ENCODE measurements at places on chromosomes 3 and 15. TPM values are rescaled to one million over a fixed set of nuclear protein-coding genes. Genes with fewer than 3 reads are reported as not detected.

KBTBD13 gene
- not detected for total RNA-seq

- H3K27ac ChIP-seq, result no peak overlapping the region
- H3K27me3 ChIP-seq, result no peaks in the 10 kb centered on the region
- H3K36me3 ChIP-seq, result peaks cover 31% of the 10 kb centered on the region
- peaks cover 4% of the 10 kb centered on the region for H3K4me1 ChIP-seq
These were observed 64.1 kb downstream of the NIPA2 start for GRCh38 chr15:22902578-22902977.

DNA sequence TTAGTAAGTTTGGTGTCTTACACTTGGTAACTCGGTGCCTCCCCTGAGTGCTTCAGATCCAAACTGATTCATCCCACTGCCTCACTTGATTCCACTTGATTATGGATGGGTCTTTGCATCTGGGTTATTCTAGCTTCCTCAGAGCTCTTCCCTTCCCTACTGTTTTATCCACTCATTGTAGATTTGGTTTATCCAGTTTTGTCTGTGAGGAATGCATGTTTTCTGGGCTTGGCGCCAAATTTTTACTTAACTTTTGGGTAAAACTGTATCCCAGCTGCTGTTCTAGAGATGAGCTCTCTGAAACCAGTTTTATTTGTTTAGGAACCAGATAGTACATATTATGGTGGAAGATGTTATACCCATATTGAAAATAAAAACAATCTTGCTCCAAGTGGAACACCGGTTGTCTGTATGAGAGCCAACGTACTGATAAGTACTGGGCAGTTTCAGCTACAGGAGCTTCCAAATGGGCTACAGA, 20.9 kb downstream of the RAD54L2 start:
- H3K36me3 ChIP-seq, result no peaks in the 10 kb centered on the region
- no peak overlapping the region for H3K27ac ChIP-seq
- no peaks in the 10 kb centered on the region for H3K27me3 ChIP-seq
- peaks cover 3% of the 10 kb centered on the region for H3K4me1 ChIP-seq
- DNase-seq, result no peak

DNA sequence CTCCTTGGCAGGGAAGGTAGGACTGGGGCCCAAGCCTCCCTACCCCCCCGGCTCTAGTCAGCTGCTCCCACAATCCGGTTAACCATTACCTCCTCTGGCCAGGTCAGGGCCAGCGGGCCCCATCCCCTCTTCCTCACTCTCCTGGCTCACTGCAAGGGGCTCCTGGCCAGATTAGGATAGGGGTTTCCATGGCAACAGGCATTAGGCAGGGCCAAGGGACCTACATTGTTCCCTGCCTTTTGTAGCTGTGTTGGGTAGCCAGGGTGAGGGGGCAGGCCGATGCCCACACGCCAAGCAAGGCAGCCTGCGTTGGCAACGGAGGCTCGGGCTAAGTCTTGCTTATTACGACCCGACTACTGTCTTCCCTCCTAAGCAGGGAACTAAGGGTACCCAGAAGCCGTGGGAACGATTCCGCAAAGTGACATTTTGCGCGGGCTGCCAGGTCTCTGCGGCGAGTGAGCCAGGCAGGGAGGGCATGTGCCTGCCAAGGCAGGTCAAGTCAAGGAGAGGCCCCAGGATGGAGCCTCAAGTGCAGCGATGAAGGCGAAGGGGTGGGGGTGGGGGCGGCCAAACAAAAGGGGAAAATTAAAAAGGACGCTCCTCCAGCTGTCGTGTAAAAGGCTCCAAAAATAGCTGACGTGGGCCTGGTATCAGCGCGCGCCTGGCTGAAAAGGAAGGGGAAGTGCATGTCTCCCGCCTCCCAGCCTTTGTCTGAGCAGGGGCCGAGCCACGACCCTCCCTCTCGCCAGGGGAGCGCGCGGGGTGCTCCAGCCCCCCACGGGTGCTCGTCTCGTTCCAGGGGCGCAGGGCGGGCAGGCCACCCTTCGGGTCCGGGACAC, 919 bp downstream of the IDH2 start:
- no peaks in the 10 kb centered on the region for H3K27me3 ChIP-seq
- H3K36me3 ChIP-seq, result no peaks in the 10 kb centered on the region
- peak; percentile 74 for DNase-seq
- H3K4me3 ChIP-seq, result peak overlapping the region; percentile 93
- H3K4me1 ChIP-seq, result peaks cover 46% of the 10 kb centered on the region

GRCh38 chr3:183536238-183536880, 19.1 kb downstream of the KLHL6 start:
- H3K27me3 ChIP-seq, result no peaks in the 10 kb centered on the region
- no peak overlapping the region for H3K4me3 ChIP-seq
- DNase-seq, result no peak
- H3K27ac ChIP-seq, result no peak overlapping the region
- H3K4me1 ChIP-seq, result no peaks in the 10 kb centered on the region
- H3K36me3 ChIP-seq, result no peaks in the 10 kb centered on the region

DNA sequence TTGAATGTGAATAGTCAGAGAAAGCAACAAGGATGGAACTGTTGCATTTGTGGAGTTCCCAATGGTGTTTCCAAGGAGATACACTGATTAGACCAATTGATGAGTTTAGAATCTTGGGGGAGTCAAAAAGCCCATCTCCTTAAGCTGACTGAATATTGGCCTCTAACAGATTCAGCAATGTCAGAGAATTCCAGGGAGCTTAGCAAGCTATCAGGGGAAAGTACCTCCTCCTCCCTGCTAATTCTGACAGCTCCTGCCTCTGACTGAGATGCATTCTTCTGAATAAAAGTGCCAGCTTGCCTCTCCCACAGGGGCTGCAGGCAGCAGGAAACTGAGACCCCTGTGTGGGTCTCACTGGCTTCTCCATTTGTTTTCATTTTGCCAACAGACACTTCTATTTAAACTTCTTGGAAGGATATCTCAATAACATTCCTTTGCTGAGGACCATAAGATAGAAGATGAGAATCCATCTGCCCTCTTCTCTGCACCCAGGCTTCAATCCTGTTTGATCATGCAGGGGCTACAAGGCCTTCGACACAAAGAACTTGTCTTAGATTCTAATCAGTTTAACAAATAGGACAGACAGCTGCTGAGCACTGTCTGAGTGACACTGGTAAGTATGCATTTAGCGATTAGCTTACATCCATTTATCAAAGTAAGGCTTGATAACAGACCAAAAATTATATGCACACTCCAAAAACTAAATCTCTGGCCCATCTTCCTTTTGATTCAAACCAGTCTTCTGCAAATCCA, 1080.8 kb downstream of the TUSC7 start:
- no peaks in the 10 kb centered on the region for H3K27me3 ChIP-seq
- H3K4me3 ChIP-seq, result no peak overlapping the region
- H3K36me3 ChIP-seq, result no peaks in the 10 kb centered on the region
- no peak for DNase-seq
- H3K27ac ChIP-seq, result no peak overlapping the region

- no peak for DNase-seq
- no peak overlapping the region for H3K4me3 ChIP-seq
- no peak overlapping the region for H3K27ac ChIP-seq
- no peaks in the 10 kb centered on the region for H3K4me1 ChIP-seq
These were observed 178.8 kb downstream of the CHST2 start for GRCh38 chr3:143298380-143298779.

- DNase-seq, result no peak
- H3K27ac ChIP-seq, result no peak overlapping the region
- no peak overlapping the region for H3K4me3 ChIP-seq
- H3K4me1 ChIP-seq, result no peaks in the 10 kb centered on the region
These were observed 511.9 kb downstream of the PYDC2 start for GRCh38 chr3:191972714-191973398.

DNA sequence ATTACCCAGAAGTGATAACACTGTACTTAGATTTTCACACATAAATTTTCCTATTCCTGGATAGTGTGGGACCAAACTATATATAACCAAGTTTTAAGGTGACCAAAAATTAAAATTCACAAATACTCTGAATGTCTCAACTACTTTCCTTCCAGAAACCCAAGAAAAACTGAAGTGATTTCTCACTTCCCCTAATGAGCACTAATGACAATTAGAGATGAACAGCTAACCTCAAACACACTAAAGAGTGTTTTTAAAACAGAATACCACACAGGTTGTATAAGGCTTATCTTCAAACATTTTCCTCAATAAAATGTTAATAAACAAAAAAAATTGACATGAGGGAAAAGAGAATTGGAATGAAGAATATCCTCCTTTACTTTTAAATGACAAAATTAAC, 188.2 kb downstream of the ZBTB20 start:
- no peak overlapping the region for H3K27ac ChIP-seq
- H3K4me1 ChIP-seq, result no peaks in the 10 kb centered on the region
- no peak overlapping the region for H3K4me3 ChIP-seq
- H3K36me3 ChIP-seq, result no peaks in the 10 kb centered on the region

DNA sequence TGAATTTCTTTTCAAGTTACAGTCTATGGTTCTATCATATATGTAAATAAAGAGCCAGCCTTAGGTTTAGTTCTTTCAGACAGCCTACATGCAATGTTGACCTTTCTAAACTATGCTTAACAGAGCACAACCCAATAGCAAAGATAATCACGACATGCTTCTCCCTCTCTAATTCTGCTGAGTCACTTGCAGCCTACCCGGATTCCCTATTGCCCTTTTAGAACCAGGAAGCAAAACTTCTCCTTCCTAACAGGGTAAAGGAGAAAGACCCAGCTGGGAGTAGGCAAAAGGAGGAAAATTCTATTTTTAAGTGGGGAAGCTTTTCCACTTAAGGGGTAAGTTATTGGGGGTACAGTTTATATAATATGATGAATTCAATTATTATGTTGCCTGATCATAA, 79.3 kb downstream of the SLC7A14 start:
- H3K4me1 ChIP-seq, result peaks cover 4% of the 10 kb centered on the region
- no peaks in the 10 kb centered on the region for H3K36me3 ChIP-seq
- no peak overlapping the region for H3K27ac ChIP-seq
- no peak overlapping the region for H3K4me3 ChIP-seq

HHLA2 gene
- 1.0 TPM for total RNA-seq

IGSF10 gene
- total RNA-seq, result 0.28 TPM

GRCh38 chr15:75776065-75776423, 63.4 kb upstream of the CSPG4 start:
- H3K4me3 ChIP-seq, result no peak overlapping the region
- no peak for DNase-seq
- no peaks in the 10 kb centered on the region for H3K4me1 ChIP-seq
- H3K27me3 ChIP-seq, result no peaks in the 10 kb centered on the region

GRCh38 chr3:65575376-65575840, 463.3 kb downstream of the MAGI1 start:
- H3K27ac ChIP-seq, result no peak overlapping the region
- no peaks in the 10 kb centered on the region for H3K27me3 ChIP-seq

CCDC13 gene
- total RNA-seq, result 0.75 TPM

DNA sequence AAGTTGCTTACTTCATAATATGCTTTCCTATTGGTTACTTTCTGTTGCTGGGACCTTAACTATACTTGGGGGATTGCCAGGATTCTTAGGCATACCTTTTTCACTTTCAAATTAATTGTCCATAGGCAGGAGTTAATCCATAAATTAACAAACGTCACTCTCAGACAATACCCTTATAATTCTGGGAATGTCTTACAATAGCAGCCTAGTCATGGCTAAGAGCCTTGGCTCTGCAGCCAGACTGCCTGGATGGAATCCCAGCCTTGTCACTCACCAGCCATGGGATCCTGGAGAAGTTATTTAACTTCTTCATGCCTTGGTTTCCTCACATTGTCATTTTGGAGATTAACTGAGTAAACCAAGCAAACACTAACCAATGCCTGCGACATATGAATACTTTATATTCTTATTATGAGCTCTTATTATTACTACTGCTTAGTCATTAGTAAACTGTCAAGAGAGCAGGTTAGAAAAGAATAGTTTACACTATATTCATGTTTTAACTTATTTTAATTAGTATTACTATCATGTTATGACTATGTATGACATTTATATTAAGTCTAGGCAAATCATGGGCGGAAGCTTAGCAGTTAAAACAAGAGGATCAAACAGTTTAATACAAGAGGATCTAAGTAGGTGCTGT, 29.0 kb downstream of the GYG1 start:
- H3K27me3 ChIP-seq, result no peaks in the 10 kb centered on the region
- H3K27ac ChIP-seq, result no peak overlapping the region
- H3K4me1 ChIP-seq, result no peaks in the 10 kb centered on the region
- H3K36me3 ChIP-seq, result peaks cover 3% of the 10 kb centered on the region
- DNase-seq, result no peak
- no peak overlapping the region for H3K4me3 ChIP-seq

DNA sequence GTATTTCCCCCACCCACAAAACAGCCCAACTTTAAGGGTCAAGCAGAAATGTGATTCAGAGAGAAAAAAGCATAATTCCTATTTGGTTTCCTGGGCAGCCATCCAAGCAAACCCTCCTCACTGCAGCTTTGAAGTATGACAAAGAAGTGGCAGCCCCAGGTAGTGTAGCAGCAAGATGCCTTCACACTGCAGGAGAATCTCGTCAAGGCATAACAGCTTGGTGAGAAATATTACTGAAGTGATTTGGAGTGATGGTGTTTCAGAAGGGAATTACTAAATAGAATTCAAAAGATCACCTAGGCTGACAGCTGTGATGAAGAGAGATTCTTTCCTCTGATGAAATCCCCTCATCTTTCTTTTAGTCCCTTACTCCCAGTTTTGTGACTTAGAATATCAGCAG, 173.9 kb downstream of the PYDC2 start:
- DNase-seq, result no peak
- H3K36me3 ChIP-seq, result no peaks in the 10 kb centered on the region
- H3K4me3 ChIP-seq, result no peak overlapping the region

USP13 gene
- 4.6 TPM for total RNA-seq

DNA sequence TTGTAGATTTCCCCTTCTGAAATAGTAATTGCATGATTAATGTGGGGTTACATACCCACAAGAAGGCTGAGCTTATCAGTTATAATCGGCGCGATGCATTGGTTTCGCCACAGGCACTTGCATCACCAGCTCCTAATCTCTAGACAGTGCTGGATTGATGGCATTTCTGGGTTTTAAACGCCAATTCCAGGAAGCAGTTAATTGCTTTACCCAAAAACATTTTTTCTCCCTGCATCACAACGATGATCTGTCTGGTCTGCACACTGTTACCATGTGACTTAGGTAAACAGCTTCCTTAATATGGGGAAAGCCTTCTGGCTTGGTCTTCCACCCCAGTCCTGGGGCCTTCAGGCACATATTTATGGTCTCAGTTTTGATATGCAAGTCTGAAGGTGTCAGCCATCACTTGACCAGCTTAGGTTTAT, 70.0 kb upstream of the HEG1 start:
- no peaks in the 10 kb centered on the region for H3K27me3 ChIP-seq
- H3K36me3 ChIP-seq, result no peaks in the 10 kb centered on the region
- DNase-seq, result peak; percentile 29
- H3K4me1 ChIP-seq, result no peaks in the 10 kb centered on the region

- no peak overlapping the region for H3K4me3 ChIP-seq
- no peaks in the 10 kb centered on the region for H3K27me3 ChIP-seq
- peaks cover 3% of the 10 kb centered on the region for H3K4me1 ChIP-seq
- no peak overlapping the region for H3K27ac ChIP-seq
These were observed 6.9 kb downstream of the RPL15 start for GRCh38 chr3:23923786-23924185.
